Activated naive CD8-positive, alpha-beta T cell treated with anti-CD3 and anti-CD28 coated beads, Interleukin-2, amount 10 ng/mL, durations not matched to agents 7 days and 5 days (primary cell): ENCODE measurements at places on chromosomes 2 and 18. TPM values are rescaled to one million over a fixed set of nuclear protein-coding genes. Genes with fewer than 3 reads are reported as not detected.

The FSIP2 gene
- 0.36 TPM for total RNA-seq

The PNO1 gene
- total RNA-seq, result 9.2 TPM

The SYT4 gene
- total RNA-seq, result not detected

The SKOR2 gene
- not detected for total RNA-seq

The SLC9A2 gene
- not detected for total RNA-seq

The SERPINB10 gene
- not detected for total RNA-seq

The MROH2A gene
- total RNA-seq, result not detected

The GMCL1 gene
- total RNA-seq, result 26.0 TPM

GRCh38 chr2:176637486-176638166 is 368.4 kb downstream of the MTX2 start:
- peak; percentile 32 for DNase-seq

- no peak for DNase-seq
Observed at GRCh38 chr2:71125506-71126294, 4.3 kb downstream of the MCEE start.

DNA sequence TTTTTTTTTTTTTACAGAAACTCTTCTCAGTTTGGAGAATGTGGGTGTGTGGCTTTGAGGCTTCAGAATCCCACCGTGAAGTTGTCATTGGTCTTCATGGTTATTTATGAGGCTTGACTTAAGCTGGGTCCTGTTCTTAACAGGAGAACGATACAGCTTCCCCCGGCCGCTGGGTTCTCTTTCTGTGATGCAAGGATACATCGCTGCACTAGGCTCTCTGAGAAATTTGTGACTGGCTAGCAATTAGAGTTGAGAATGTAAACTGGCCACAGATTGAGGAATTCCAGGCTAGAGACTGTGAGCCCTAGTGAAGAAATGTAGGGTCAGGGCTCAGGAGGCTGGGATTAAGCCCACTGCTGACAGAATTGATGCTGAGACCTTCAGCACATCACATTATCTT is 29.8 kb downstream of the MGAT5 start:
- no peak for DNase-seq

- DNase-seq, result no peak
Observed at GRCh38 chr18:64202863-64203262, 54.0 kb upstream of the LINC00305 start.

GRCh38 chr18:23740105-23740830 is 51.0 kb downstream of the LAMA3 start:
- no peak for DNase-seq

- no peak for DNase-seq
Observed at GRCh38 chr2:236545814-236546480, 23.7 kb upstream of the ACKR3 start.

- DNase-seq, result no peak
Observed at GRCh38 chr2:65604246-65604645, 171.8 kb upstream of the SPRED2 start.

GRCh38 chr2:202883987-202884675 is 12.6 kb upstream of the ICA1L start:
- no peak for DNase-seq

GRCh38 chr2:134739879-134740301 is 21.1 kb upstream of the TMEM163 start:
- no peak for DNase-seq

DNA sequence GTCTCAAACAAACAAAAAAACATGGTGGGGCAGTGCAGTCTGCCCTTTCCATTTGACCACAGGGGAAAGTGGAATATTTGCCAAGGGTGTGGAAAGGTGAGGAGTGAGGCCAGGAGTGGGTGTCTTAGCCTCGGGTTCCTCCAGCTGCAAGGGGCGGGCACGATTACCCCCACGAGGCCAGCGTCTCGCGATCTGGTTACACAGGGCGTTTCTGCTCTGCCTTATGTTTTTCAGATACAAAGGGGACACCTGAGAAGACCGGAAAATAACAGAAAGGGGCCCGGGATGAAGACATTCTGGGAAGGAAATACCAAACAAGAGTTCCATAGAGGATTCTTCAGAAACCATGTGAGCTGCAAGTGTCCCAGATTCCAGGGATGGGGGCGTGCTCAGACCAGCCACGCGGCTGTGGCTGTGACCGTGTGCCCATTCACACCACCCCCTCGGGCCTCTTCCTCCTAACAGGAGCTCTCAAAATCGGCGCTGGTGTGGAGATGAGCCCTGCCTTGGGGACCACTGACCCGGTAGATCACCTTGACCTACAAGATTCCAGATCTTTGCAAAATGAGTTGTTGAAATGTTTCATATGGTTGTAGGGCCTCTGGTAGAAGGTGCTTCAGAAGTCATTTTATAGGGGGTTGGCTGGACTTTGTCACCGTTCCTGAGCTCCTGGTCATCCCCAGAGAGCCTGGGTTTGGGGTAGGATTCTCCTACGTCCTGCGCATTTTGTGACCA is 34.2 kb downstream of the FAM178B start:
- no peak for DNase-seq

GRCh38 chr18:73124175-73124574 is 256.4 kb upstream of the NETO1 start:
- DNase-seq, result no peak

DNA sequence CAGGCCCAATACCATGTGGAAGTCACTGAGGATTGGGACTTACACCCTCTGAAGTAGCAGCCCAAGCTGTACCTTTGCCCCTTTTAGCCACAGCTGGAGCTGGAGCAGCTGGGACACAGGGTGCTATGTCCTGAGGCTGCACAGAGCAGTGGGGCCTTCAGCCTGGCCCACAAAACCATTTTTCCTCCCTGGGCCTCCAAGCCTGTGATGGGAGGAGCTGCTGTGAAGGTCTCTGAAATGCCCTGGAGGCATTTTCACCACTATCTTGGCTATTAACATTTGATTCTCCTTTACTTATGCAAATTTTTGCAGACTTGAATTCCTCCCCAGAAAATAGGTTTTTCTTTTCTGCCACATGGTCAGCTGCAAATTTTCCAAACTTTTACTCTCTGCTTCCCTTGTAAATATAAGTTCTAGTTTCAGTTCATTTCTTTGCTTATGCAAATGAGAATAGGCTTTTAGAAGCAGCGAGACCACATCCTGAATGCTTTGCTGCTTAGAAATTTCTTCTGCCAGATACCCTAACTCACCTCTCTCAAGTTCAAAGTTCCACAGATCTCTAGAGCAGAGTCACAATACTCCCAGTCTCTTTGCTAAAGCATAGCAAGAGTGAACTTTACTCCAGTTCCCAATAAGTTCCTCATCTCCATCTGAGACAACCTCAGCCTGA is 213.8 kb upstream of the MGAT5 start:
- no peak for DNase-seq

DNA sequence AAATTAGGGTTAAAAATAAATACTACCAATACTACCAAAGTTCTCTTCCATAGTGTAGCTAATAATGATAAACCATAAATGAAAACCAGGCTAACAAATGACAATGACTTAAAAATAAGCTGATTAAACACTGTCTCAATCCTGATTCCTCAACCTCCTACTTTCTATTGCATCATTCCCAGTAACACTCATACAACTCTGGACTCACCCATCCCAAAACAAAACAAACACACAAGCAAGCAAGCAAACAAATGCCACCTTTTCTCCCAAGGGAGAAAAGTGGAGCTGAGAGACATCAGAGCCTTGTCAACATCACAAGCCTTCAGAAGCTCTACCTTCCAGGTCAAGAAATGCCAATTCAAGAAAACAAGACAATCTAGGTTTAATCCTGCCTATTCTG is 620.7 kb downstream of the NYAP2 start:
- DNase-seq, result no peak

GRCh38 chr2:108604196-108604595 is 69.9 kb downstream of the LIMS1 start:
- no peak for DNase-seq

DNA sequence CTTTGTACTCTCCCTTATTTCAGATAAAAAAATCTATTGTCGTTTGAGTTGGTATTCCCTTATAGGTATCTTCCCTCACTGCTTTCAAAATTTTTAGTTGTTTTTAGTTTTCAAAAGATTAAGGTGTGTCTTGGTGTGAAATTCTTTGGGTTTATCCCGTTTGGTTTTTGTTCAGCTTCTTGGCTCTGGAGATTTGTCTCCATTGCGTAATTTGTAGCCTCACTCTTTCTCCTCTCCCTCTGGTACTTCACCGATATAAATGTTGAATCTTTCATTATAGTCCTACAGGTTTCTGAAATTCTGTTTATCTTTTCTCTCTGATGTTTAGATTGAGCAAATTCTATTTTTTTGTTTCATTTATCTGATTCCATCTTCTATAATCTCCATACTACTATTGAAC is 113.8 kb upstream of the HS6ST1 start:
- DNase-seq, result no peak
